ENCODE measurements at places on chromosomes 5 and 9.

- no peak for DNase-seq
Measured at GRCh38 chr9:132156262-132156661, 5.6 kb upstream of the NTNG2 start.

GRCh38 chr5:141866096-141866495 lies 12.1 kb downstream of the PCDH1 start:
- no peak for DNase-seq

- no peak for DNase-seq
Measured at GRCh38 chr9:90600029-90600428, 42.6 kb downstream of the DIRAS2 start.

GRCh38 chr5:41600731-41601130 lies 90.3 kb upstream of the PLCXD3 start:
- DNase-seq, result no peak

GRCh38 chr9:123326662-123327093 lies 29.3 kb upstream of the CRB2 start:
- no peak for DNase-seq

- DNase-seq, result no peak
Measured at GRCh38 chr5:57653636-57654290, 171.2 kb upstream of the ACTBL2 start.

DNA sequence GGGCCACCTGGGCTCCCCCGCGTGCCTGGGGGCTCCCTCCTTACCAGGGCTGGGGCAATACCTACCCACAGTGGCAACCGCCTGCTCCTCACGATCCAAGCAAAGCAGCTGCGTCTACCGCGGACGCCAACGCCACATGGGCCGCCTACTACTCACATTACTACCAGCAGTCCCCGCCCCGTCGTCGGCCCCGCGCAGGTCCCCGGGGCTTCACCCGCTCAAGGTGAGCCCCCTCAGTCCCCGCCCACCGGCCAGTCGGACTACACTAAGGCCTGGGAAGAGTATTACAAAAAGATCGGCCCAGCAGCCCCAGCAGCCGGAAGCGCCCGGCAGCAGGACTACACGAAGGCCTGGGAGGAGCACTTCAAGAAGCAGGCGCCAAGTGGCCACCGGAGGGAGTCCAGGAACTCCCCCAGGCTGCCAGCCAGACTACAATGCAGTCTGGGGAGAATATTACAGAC lies 106.0 kb upstream of the MTAP start:
- no peak for DNase-seq

DNA sequence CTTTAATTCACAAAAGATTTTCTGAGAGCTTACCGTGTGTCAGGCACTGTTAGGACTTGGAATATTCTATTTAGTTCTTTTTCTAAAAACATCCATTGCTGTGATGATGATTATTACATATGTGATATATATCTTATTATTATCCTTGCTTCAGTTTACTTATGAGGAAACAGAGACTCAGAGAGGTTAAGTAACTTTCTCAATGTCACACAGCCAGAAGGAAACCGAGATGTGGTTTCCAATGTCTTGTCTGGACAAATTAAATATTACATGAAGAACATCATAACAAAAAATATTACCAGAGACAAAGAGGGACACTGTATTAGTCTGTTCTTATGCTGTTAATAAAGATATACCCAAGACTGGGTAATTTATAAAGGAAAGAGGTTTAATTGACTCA lies 125.5 kb upstream of the DAP start:
- DNase-seq, result no peak

- DNase-seq, result no peak
Measured at GRCh38 chr5:177433658-177434217, 7.3 kb downstream of the GRK6 start.

- DNase-seq, result no peak
Measured at GRCh38 chr9:111711548-111711947, 50.1 kb downstream of the GNG10 start.

DNA sequence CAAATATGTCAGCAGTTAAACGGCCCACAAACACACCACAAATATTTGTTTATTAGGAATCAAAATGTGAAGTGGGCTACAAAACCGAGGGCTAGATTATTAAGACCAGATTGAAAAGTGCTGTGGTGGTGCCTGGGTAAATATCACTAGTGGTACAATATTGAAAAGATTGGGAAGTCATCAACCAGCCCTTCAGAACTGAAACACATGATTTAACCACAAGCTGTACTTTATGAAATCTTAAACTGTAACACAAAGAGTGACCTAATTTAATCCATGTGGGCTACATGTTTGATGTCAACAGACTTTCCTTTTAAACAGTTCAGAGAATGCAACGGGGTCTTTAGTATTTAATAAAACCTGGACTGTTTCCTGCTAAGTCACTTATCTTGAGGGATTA lies 182.3 kb downstream of the SPATA31D1 start:
- no peak for DNase-seq

- no peak for DNase-seq
Measured at GRCh38 chr5:56112526-56113121, 117.9 kb upstream of the IL6ST start.

GRCh38 chr5:56585999-56586691 lies 229.2 kb upstream of the MAP3K1 start:
- DNase-seq, result no peak

DNA sequence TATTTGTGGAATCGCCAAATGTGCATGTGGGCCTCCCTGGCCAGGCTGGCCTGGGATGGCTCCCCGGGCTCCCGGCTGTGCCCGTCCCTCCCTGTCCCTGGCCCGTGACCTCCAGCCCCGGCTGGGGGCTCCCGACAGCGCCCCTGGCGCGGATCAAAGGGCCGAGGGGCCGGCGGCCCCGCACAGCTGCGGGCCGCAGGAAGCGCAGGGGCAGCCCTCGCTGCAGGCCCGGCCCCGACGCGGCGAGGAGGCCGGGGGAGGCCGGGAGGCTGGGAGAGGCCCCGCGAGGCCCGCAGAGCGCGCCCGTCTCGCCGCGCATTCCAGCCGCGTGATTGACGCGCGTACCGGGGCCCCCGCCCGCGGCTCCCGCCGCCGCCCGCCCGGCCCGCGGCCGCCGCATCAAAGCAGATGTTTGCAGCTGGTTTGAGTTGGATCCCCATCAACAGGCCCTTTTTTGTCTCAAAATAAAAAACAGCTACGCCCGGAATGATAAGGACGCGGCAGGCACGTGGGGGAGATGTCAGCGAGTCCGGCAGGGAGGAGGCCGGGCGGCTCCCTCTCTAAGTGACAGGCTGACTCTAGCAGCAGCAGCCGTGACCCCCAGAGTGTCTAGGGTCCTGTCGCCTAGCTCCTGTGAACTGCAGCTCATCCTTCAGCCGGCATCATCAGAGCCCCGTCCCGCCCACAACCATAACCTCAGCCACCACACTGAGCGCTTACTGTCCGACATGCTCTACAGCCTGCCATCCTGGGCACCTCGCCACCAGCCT lies 69.4 kb downstream of the LMX1B start:
- DNase-seq, result no peak

- DNase-seq, result no peak
Measured at GRCh38 chr9:107627781-107628180, 138.2 kb upstream of the KLF4 start.

GRCh38 chr9:118721923-118722322 lies 647.3 kb downstream of the BRINP1 start:
- no peak for DNase-seq

GRCh38 chr9:27282269-27282668 lies 14.7 kb downstream of the EQTN start:
- DNase-seq, result no peak

DNA sequence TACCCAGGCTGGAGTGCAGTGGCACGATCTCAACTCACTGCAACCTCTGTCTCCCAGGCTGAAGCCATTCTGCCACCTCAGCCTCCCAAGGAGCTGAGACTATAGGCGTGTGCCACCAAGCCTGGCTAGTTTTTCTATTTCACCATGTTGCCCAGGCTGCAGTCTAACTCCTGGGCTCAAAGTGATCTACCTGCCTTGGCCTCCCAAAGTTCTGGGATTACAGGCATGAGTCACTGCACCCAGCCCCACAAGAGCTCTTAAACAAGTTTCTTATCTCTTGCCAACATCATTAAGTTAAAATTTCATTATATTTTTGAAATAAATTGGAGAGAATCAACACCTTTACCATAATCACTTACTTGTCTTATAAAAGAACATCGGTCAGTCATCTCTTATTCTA lies 280.3 kb downstream of the ARHGEF28 start:
- no peak for DNase-seq

DNA sequence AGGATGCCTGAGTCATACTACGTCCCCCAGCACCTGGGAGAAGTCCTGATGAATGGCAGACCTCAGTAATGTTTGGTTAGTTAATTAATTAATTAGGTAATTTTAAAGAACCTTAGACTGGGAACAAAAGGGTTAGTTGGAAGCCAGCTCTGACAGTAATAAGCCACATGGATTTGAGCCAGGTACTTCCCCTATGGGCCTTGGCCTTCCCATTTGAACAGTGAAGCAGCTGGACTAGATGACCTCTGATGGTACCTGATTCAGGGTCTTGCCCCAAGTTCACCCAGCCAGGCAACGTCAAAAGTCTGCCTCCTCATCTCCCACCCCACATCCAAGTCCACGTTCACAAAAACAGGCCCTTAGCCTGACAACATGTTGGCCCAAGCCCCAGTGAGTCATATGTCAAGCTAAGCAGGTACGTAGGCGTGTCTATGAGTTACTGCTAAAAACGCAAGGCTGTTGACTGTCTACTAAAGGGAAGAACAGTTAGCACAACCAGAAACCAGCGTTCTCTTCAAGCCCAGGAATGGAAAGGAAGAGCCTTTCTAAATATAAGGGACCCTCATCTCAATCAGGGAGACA lies 303.2 kb downstream of the ACTL7B start:
- DNase-seq, result no peak

DNA sequence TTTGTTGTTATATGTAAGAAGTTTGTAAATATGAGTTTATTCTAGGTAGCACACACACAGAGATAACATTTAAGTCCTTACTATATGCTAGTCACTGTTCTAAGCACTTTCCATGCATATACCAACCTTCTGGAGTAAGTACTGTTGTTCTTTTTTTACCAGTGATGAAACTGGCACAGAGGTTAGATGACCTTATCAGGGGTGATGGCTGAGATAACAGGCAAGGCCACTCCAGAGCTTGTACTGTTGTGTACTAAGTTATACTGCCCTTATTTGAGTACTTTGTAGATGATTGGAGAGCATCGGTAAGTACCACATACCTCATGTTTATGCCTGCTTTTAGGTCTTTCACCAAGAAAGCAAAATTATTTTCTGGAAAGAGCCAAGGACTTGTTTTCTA lies 6.2 kb downstream of the POLR1E start:
- DNase-seq, result no peak

GRCh38 chr9:78470741-78471140 lies 173.8 kb downstream of the PSAT1 start:
- no peak for DNase-seq

- no peak for DNase-seq
Measured at GRCh38 chr9:103530934-103531333, 535.8 kb downstream of the CYLC2 start.

GRCh38 chr5:107598958-107599357 lies 71.8 kb downstream of the EFNA5 start:
- DNase-seq, result no peak

- DNase-seq, result no peak
Measured at GRCh38 chr5:141898448-141899049, 20.3 kb upstream of the PCDH1 start.

DNA sequence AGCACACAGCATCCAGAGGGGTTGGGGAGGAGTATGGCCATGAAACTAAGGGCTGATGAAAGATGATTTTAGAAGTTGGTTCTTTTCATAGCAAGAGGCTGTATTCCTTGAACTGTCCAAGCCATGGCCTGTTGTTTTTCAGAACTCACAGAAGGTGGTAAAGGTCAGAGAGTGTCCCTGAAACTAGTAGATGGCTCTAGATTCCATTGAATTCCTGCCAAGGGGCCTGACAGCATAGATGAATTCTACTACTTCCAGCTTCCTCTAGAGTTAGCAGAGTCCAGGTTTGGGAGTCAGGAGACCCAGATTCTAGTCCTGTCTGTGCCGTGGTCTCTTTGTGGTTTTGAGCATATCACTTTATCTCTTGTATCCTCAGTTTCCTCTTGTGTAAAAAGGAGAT lies 101.6 kb downstream of the GRIA1 start:
- DNase-seq, result no peak

- no peak for DNase-seq
Measured at GRCh38 chr9:112162621-112163413, 12.3 kb downstream of the SUSD1 start.

GRCh38 chr5:74476046-74476818 lies 164.3 kb downstream of the ENC1 start:
- no peak for DNase-seq

DNA sequence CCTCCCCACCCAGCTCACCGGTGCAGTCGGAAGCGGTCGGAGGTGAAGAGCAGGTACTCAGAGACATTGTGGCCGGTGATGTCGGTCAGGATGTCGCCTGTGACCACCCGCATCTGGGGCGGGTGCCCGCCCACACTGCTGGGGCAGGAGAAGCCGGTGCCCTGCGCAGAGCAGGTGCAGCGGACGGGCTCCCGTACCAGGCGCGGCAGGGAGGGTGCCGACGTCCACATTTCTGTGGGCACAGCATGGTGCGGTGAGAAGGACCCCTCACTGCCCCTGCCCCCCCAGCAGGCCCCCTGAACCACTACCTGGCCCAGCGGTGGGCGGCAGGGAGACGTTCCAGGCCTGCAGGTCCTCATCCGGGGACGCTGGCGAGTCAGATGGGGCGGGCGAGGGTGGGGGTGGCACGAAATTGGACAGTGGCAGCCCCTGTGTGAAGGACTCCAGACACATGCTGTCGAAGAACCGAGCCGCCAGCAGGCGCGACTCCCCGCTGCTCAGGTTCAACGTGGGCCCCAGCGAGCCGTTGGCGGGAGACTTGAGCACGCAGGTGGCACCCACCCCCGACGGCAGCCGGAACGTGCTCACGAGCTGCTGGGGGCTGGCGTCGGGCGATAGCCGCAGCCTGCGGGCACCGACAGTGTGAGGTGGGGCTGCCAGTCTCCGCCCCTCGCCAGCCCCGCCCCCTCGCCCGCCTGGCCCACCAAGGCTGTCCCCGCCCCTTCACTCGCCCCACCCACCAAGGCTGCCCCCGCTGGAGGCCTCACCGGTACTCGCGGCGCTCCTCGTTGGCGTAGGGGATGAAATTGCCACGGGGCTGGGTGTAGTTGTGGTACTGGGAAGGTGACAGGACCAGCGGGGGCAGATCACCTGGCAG lies 15.1 kb downstream of the ABCA2 start:
- no peak for DNase-seq

GRCh38 chr5:177299697-177300096 lies 3.8 kb downstream of the RAB24 start:
- no peak for DNase-seq
